ENCODE measurements at places on chromosomes 2 and 18.

DNA sequence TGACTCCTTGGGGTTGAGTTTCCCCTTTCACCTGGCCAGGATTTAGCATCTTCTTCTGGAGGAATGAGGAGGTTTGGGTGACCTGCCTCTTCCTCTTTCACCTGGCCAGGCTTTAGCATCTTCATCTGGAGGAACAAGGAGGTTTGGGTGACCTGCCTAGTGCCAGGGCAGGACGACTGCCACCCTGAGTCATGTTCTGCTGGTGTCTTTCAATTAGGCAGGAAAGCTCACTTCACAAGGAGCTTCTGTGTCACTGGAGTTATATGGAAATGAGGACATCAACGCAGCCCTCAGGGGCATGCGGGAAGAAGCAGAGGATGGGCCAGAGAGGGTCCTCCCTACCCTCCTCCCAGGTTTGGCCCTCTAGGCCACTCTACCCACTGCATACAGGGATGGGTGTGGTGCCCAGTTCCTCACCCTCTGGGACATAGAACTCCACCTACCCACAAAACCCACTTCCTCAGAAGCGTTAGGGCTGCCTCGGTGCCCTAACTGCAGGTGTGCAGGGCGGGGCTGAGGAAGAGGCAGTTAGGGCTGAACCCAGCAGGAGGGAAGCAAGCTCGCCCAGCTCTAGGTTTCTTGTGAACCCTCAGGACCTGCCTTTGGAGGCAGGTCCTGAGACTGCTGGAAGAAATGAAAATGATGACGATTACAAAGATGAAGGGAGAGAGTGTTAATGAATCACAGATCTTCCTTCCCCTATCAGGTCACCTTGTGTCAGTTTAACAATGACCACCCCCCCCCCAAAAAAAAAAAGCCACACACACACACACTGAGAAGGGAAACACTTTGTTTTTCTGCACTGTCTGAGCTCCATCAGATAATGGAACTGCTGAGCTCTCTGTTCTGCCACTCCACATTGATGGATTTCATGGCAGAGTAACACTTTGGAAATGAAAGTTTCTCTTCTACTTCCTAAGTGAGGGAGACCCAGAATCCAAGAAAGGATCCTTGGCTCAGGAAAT, 71.0 kb downstream of the ARL4C start:
- no peak for DNase-seq

DNA sequence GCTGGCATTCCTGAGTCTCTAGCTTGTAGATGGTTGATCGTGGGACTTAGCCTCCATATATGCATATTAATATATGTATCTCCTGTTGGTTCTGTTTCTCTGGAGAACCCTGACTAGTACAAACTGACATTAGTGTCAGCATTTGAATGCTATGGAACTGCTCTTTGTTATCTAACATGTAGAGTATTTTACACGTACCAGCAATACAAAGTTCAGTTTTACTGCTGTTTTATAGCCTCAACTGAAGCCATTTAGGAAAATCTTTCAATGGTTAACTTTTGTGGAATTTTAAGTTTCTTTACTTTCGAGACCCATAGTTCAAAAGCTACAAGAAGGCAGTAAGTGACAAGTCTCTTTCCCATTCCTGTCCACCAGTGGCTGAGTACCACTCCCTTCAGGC, 418.4 kb downstream of the NUP35 start:
- DNase-seq = no peak

GRCh38 chr2:120769787-120770120, 34.1 kb downstream of the GLI2 start:
- DNase-seq = no peak

DNA sequence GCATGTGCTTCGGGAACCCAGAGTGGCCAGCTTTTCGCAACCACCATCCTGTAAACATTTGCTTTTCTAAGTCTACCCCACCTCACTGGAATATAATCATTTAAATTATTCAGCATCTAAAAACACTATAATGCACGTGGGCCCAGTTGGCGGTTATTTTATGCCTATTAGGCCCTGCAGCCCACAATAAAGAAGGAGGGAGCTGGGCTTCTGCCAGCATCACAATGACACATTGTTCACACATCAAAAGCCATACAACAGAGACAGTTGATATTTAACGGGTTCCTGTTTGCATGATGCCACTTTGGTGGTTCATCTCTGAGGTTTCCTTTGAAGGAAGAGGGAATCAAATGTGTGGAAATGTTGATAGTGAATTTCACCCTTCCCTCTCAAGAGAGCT, 916.0 kb upstream of the CELF4 start:
- no peak for DNase-seq

DNA sequence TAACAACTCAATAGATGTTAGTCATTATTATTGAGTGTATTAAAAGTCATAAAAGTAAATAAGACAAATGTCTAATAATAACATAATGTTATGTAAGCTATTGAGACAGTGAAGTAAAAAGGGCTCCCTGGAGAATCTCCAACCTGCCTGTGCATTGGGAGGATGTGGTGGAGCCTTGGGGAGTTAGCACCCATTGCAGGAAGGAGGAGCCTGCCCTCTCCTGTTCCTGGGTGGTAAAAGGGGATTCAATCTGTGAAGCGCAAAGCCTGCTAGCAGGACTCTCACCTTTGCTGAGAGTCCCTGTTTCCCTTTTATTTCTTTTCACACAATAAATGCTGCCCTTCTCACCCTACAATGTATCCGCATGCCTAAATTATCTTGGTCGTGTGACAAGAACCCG, 206.1 kb downstream of the RAB3GAP1 start:
- DNase-seq = no peak

DNA sequence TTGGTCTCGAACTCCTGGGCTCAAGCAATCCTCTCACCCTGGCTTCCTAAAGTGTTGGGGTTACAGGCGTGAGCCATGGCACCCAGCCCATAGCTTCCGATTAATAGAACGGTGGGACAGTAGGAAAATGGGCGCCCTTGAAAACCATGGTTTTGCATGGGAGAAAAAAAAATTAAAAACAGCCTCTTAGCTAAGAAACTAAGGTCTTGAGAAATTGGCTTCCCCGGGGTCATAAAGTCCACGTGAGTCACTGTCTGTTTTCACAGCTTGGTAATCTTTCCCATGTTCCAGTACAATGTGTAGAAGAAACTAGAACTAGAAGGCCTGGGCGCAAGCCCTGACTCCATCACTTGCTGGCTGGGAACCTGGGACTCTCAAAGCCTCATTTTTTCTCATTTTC, 20.7 kb downstream of the B3GNT2 start:
- peak; percentile 74 for DNase-seq

DNA sequence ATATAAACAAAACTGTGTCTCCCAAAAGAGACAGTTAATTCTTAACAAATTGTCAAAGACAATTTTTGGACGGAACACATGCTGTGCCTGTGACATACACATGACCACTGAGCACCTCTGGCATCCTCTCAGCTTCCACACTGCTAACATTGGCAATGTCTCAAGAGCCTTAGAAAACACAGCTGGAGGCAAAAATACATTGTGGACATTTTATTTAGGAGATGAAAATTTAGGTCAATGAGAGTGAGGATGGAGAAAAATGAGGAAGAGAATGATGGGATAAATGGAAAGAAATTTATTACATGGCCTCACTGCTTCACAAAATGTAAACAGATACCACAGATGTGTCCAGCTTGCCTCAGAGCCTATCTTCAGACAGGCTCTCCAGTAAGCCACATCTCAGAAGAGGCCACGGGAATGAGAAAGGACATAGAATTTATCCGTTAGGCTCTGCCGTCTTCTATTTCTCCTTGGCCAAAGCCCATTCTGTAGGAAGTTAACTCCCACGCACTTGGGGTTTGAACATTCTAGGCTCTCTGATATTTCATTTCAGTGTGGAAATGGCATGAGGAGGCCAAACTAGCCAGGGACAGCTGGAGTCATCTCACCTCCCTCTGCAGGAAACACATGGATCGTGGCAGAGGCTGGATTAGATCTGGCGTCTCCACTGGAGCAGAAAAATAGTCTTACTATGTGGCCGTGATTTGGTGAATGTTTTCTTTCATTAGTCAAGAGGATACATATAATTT, 519.4 kb upstream of the DSEL start:
- peak; percentile 20 for DNase-seq

DNA sequence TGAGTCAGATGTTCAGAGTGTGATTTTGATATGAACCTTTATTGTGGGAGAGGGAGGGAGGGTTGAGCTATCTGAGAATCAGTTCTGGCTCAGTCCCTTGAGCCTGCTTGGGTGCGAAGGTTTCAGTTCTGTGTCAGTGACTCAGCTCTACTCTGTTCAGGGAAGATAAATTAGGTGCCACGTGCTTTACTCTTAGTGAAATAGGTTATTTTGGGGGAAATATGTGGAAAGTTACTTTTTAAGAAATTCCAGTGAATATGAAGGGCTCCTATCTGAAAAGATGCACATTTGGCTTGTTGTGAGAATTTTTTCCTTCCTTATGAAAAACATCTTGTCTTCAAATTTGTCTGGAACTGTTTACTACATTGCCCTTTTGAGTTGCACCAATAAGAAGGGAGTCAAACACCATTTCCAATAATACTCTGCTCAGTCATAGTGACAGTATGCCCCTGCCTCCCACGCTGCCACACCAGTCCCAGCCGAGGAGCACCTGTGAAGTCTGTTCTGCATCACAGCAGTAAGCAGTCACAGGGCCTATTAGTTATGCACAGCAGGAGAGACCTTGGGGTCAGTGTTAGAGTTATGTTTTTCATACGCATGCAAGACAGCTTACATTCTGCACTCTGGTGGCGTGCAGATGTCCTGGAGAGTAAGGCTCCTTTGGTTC, 32.8 kb upstream of the DNAH7 start:
- peak; percentile 66 for DNase-seq

DNA sequence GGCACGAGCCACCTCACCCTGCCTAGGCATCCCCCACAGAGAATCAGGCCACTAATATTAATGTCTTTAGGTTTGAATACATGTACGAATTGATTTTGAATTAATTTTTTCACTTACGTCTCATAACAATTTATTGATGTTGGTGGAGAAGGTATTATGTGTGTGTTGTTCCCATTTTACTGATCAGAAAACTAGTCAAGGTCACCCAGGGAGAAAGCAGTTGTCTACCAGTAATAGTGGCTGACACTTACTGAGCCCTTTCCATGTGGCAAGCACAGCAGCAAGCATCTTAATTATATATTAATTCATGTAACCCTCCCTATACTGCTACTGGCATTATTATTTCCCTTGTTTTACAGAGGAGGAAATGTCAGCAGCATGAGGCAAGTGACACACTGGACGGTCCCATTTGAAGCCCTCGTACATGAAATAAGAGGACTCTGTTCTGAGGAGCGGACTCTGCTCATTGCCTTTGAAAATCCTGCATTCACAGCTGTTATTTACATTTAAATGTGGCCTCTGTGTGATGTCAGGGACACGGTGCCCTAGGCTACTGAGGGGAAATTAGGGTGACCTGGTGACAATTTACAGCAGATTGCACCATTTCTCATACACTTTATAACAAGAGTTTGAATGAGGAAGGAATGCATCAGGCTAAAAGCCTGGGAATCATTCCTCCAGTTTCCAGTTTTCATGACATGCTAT, 30.9 kb upstream of the KCNE4 start:
- DNase-seq = no peak

DNA sequence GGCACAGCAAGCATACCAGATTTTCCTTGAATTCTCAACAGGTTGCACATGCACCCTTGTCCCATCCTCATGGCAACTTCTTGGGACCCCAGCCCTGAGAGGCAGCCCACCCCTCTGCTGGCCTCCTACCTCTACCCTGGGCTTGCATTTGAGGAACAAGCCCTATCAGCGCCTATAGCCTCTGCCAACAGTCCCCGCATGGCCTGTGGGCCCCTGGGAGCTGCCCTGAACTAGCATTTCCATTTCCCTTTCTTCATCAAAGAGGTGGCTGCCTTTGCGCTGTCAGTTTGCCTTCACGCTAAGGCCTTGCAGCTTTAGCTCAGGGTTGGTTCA, 5.4 kb upstream of the ZAP70 start:
- no peak for DNase-seq

DNA sequence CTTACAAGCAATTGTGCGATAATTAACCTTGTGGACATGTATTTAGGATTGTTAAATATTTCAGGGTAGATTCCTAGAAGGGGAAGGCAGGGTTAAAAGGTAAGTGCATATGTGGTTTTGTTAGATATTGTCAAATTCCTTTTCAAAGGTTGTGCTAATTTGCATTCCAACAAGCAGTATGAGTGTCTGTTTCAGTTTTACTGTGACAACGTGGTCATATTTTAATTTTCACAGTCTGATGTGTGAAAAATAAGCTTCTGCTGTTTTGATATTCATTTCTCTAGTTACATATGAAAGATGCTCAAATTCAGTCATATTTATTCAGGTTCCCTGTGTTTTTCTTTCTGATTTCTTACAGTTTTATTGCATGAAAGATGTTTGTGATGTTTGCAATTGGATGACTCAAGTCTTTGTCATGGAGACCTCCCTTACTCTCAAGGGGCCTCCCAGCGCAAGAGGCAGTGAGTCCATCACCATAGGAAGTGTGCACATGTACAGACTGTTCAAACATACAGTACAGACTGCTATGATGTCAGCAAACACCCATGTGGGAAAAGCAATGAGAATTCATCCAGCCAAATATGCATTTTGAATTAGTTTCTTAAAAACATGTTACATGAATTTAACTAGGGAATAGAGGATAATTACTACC, 310.8 kb downstream of the GALR1 start:
- peak; percentile 1 for DNase-seq

GRCh38 chr2:238157506-238158017, 1.2 kb upstream of the ERFE start:
- DNase-seq = no peak

DNA sequence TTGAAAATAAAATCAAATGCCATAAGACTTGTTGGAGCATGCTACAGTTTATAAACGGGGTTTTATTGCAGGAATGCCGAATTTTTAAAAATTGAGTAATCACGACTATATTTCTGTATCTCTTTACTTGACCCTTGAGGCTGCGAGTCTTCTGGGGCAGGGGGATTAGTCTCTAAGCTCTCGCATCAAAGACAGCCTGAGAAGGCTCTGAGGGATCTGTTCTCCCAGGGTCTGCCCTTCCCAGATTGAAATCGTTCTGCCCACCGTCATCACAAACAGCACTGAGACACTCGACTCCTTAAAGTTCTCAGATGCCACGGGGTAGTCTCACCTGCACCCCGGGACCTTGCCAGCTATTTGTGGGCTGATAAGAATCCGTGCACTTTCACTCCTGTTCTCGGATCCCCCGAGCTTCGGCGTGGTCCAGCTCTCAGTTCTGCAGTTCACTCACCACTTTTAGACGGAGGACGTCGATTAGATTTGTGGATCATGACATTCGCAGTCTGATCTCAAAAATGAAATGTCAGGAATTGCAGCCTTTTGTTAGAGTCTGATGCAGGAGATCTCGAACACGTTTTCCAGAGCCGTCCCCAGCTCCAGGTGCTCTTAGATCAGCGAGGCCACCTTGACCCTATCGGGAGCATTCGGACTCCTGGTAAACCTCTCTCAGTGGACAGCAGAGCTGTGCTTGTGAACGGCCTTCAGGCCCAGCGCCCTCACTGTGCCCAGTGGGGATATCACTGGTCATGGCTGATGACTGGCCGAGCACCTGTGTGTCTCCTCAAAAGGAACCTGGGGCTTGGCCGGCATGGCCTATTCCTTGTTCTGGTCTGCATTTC, 43.0 kb downstream of the TWIST2 start:
- DNase-seq = no peak

GRCh38 chr2:143514413-143514812, 385.2 kb downstream of the ARHGAP15 start:
- no peak for DNase-seq

GRCh38 chr2:53646788-53647187, 120.8 kb upstream of the CHAC2 start:
- no peak for DNase-seq
